Stromal cell of bone marrow (primary cell): ENCODE measurements at places on chromosomes 7 and 10.

- DNase-seq = no peak
Observed at GRCh38 chr7:77479536-77480088, 57.5 kb upstream of the PTPN12 start.

DNA sequence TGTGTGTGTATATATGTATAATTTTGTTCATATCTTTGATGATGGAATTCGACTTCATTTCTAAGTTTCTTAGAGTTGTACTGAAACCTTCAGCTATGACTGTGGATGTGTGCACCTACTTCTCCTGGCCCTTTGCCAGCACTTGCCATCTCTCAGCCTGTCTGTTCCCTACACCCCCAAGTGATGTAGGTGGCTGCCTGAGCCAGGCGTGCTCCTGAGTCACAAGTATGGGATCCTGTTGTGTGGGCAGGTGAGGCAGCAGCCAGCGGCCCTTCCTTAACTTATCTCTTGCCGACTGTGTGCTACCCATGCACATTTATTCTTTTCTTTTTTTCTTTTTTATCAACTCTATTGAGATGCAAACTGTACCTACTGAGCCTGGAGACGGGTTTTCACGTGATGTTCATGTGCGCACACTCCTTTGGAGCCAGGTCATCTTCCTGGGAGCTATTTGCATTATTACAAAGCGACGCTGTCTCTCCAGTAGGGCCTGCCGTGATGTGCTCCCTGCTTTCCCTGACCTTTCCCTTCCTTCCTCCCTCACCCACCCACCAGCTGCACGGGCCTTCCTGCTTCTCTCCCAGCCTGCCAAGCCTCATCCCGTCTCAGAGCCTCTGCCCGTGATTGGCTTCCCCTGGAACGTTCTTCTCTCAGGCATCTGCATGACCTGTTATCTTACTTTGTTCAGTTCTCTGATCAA is 31.3 kb upstream of the GALNT11 start:
- DNase-seq = no peak

- no peak for DNase-seq
Observed at GRCh38 chr10:113965683-113966082, 78.0 kb upstream of the ADRB1 start.

DNA sequence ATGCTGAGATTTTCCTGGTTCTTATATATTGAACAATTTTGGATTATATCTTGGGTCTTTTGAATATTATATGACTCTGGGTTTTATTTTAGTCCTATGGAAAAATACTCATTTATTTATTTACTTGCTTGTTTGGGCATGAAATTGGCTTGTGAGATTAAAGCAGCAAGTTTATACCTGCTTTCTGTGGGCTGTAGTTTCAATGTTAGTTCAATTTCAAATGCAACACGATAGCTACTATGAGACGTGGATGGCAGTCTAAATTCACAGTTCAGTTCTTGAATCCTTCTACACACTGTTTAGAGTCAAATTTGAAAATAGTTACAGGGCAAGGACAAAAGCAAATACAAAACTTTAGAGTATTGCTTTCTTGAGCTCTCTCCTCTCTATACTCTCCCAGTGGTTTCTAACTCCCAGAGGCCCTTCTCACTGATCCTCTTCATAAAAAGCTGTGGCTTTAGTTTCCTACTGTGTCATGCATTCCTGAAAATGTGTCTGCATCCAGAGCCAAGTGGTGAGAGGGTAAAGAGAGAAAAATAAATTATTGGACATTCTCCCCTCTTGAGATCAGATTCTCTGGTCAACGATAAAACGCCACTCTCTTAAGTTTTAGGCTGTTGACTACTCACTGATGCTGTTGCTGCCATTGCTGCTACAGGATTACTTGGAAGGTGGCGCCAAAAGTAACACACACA is 34.4 kb downstream of the POLR1F start:
- peak; percentile 66 for DNase-seq

- no peak for DNase-seq
Observed at GRCh38 chr10:43585046-43585445, 10.6 kb upstream of the ZNF239 start.

- DNase-seq = no peak
Observed at GRCh38 chr10:123354521-123354920, 200.3 kb downstream of the BUB3 start.
